ENCODE measurements at places on chromosomes 3 and 15.

DNA sequence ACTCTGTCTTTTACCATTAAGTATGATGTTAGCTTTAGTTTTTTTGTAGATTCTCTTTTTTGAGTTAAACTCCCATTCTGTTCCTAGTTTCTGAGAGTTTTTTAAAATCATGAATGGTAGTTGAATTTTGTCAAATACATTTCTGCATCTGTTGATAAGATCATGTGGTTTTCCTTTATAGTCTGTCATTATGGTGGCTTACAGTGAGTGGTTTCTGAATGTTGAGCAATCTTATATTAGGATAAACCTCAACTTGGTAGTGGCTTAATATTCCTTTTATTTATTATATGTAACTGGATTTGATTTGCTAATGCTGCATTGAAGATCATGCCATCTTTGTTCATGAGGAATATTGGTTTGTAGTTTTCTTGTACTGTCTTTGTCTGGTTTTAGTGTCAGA, 34.8 kb downstream of the NEO1 start:
- DNase-seq: no peak

DNA sequence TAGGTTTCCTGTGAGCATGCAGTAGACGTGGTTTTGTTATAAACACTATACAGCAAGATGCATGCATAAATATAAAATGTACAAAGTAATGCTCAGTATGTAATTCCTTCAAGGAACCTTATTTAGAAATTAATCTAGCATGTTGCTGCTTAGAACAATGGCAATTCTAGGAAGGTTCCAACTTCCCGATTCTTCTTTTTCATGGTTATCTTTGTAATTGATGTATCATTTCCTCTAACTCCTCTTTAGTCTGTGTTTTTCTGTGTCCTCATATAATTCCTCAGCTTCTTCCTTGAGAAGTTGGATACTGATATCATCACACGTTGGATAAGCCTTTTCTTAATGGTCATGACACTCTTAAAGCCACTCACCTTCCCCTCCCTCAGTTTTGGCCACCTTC, 3.5 kb downstream of the TSEN2 start:
- no peak for DNase-seq

- no peak for DNase-seq
Observed at GRCh38 chr3:142596726-142597088, 514 bp downstream of the PLS1 start.

DNA sequence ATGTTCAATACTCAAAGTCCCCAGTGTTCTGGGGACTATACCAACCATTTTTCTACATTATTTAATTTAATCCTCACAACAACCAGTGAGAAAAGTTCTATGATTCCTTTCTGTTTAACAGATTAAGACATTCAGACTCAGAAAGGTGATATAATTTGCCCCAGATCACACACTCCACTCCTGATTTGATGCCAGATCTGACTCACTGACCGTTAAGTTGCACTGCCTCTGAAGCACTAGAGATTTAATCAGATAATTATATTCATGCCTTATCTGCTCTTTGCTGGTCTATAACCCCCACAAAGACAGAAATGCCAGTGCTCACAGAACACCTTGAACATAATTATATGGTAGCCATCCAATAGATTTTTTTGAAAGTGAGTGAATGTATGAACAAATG, 501.0 kb downstream of the IGSF11 start:
- no peak for DNase-seq

- no peak for DNase-seq
Observed at GRCh38 chr3:190165253-190165652, 44.6 kb upstream of the P3H2 start.

DNA sequence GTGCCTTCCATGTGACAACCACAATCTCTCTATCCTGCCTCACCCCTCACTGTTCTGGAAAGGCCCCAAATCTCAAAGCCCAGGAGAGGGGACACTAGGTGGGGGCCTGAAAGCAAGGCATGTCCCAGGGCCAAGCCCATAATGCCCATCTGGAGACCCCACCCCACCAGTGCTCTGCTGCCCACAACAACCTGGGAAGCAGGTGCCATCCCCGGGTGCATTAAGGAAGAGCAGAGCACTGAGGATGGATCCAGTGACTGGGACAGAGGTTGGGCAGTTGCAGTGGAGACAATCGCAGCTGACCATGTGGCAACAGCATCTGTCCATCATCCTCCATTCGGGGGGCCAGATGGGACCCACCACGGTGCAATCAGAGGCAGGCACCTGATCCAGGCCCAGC, 106.2 kb upstream of the PRR20G start:
- DNase-seq: no peak

DNA sequence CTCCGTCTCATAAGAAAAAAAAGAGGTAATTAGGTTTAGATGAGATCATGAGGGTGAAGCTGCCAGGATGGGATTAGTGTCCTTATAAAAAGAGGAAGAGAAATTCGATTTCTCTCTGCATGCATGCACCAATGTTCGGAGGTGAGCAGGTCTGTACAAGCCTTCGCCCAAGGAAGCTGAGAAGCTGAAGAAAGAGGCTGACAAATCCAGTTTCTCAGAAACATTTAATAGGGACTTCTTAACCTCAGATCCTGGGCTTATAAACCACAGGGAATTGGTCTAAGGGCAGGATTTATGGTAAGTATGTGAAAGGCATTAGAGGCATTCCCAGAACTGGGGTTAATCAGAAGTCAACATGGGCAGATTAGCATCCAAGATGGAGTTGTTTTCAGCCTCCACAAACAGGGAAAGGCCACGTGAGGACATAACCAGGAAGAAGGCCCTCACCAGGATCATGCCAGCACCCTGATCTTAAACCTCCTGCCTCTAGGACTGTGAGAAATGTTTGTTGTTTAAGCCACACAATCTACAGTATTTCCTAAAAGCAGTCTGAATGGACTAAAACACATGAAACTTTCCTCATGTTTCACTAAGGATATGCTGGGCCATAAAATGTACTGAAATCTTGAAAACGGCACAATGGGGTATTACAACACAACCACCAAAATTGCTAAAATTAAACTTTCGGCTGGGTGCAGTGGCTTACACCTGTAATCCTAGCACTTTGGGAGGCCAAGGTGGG, 11.3 kb downstream of the SHISA5 start:
- DNase-seq: no peak

DNA sequence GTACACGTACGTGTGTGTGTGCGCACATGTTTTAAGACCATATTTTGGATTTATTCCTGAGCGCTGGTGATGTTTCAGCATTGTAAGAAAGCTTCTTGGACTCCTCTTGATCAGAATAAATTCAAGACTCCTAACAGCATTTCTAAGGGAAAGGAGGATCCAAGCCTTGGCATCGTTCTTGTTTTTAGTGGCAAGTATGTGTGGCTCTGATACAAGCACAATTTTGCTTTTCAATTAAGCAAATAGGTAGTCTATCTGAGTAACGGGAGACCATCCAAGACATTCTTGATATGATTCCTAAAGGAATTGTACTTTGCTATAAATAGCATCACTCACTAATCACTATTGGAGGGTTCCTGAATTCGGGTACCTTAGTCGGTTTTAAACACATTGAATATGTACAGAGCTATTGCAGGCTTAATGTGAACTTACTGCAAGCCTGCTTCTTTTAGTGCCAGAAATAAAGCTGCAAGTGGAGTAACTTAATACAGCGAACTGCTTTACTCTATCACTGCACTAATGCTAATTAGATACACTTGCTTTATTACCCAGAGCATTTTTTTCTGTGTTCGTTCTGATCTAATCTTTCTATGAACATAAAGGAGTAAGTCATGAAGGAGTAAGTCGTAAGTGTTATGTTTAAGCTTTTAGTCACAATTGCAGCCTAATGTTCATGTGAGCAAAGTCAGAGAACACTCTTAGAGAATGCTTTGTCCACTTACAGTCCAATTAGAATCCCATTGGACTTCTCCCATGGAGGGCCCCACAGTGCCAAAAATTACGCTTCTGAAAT, 186.3 kb downstream of the MCTP2 start:
- DNase-seq: no peak

DNA sequence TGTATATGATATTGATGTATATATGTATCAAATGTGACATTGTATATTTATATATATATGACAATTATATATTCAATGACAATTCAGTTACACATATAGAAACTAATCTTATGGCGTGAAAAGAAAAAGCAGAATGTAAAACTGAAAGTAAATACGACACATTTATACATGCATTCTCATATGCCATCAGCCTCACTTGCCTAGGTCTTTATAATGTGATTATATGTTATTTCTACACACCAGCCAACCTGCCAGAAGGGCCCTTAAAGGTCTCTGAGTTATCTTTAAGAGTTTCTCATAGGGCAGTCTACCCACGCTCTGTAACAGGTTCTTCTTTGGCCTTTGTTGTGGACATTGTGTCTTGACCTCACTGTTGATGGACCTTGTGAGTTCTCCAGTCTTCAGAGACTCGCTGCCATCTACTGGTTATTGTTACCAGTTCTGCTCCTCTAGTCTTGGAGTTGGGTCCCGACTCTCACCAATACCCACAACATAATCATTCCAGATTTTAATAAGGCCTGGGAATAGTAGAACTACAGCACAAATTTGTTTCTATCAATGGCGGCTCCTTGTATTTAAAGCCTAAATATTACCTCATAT, 371.5 kb upstream of the GOLIM4 start:
- DNase-seq: no peak

GRCh38 chr3:14506626-14507304, 33.4 kb downstream of the GRIP2 start:
- DNase-seq: no peak

GRCh38 chr3:82676356-82677026, 915.0 kb upstream of the GBE1 start:
- no peak for DNase-seq

DNA sequence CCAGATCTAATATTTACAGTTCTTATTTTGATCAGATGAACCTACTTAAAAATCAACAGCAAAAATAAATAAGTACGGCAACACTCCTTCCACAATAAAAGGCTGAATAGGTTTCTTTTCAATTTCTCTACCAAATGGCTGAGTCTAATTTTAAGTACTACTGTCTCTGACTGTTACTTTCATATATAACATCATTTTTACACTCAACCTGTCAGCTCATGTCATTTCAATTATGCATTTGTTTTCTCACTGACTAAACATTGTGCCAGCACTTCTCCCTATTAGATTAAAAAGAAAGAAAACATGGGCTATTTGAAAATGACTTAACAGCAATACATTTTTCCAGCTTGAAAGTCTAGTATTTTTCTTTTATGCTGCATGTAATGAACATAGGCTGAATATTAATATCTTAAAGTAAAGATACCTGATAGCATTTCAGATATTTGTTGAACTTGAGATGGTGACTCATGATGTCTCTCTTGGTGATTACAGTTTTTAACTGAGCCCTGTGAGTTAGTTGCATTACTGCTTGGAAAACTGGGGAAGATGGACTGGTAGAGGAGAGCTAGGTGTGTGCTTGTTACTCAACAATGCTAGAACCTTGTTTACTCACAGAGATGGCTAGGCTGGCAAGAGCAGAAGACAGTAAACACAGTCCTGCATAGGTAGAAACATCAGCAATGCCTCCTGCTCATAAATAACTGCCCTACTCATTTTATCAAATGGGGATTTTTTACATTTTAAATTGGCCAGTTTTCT, 73.9 kb downstream of the PEX5L start:
- DNase-seq: no peak

- DNase-seq: no peak
Observed at GRCh38 chr3:23440416-23441294, 237.5 kb downstream of the UBE2E2 start.

GRCh38 chr3:34388830-34389229, 590.4 kb downstream of the PDCD6IP start:
- DNase-seq: no peak

DNA sequence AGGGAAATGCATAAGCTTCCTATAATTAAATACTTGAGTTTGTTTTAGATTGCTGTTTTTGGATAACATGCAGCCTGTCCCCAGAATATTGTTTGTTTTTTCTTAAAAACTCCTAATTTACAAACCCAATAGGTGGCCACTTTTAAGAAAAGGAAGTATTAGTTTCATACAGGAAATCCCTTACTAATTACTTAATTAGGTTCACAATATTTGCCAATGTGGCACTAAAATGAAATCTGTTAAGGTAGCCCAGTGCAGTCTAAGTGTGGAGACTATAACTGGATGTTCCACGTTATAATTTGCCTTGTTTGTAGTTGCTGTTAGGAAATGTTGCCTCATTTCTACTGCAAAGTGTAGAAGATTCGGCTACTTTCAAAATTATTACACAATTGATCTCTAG, 195.8 kb downstream of the BBX start:
- no peak for DNase-seq
